ENCODE measurements at places on chromosomes 16 and 17. TPM values are rescaled to one million over a fixed set of nuclear protein-coding genes. Genes with fewer than 3 reads are reported as not detected.
A peak's percentile ranks its signal among the peaks of the same experiment; 100 is the strongest.

CCL16 gene
- total RNA-seq, result not detected

- DNase-seq, result no peak
These were observed 85.1 kb downstream of the RGS9 start for GRCh38 chr17:65222214-65222738.

DNA sequence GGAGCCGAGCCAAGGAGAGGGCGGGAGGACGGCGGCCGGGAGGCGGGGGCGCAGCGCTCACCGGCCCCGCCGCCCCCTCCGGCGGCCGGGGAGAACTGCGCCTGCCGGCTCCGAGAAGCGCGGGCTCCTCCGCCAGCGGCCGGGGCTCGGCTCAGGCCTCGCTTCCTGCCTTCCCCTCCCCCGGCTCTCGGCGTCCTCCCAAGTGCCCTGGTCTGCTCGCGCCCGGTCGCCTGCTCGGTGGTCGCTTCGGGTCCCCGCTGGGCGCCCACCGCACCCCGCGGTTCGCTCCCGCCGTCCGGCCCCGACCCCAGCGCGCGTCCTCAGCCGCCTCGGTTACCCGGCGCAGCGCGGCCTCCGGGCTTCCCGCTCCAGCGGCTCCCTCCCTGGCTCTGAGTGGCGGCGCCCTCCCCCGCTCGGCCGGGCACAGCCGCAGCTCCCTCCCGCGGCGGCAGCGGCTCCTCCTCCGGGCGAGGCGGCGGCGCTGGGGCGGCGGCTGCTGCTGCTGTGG lies 313 bp downstream of the UBTF start:
- DNase-seq, result peak; percentile 74

DNA sequence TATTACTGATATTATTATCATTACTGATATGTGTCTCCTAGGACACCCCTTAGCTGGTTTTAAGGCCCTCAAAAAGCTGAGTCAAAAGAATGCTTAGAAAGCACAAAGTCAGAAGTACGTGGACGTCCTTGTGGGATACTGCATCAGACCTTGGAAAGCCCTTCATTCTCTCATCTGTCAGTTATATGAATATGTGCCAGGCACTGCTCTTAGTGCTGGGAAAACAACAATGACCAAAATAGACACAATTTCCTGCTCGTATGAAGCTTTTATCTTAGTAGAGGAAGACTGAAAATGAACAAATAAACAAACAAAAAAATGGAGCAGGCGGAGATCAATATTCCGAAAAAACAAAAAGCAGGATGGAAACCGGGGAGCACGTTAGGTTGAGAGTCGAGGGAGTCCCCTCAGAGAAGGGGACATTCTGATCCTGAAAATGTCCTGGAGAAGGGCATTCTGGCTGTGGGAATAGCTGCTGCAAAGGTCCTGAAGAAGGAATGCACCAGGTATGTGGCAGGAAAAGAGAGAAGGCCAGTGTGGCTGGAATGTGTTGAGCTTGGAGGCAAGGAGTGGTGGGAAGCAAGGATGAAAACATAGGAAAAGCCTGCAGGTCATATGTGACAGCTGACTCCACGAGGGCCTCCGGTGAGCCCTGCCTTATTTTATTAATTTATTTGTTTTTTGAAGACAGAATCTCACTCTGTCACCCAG lies 15.5 kb upstream of the TMEM94 start:
- no peak for DNase-seq

DNA sequence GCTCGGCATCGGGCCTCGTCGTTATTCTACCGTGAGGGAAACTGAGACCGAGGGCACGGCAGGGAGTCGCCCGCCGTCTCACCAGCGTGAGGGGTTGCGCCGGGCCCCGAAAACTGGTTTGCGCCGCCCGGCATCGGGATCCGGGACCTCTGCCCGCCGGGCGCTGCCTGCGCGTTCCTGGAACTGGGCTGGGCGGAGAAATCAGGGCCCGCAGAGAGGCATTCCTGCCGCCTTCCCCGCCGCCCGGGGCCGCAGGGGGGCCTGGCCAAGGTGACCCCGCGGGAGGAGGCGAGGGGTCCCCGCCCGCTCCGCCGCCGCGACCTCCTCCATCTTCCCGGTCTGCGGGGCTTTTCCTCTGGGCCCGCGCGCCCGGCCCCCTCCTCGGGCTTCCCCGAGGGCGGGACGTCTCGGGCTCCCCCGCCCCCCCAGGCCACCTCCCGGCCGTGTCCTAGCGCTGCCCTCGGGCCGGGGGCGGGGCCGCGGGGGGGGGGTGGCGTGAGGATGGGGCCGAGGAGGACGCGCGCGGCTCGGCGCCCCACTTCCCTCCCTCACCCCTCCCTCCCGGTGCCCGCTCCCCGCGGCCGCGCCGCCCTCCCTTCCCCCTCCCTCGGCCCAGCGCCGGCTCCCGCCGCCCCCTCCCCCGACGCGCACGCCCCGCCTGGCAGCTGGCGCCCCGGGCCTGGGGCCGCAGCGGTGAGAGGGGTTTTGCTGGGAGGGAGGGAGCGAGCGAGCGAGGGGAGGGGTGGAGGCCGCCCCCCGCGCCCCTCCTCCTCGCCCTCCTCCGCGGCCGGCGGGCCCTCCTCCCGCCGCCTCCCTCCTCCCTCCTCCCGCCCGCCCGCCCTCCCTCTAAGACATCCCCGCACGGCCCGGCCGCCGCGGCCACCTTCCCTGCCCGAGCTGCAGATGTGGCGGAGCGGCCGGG lies at the start of gene GLIS2:
GLIS2 (plus strand) TSS at position 882 of the 922 bp plus-strand sequence. CDS start 16,214 bp downstream, outside the sequence.
- DNase-seq, result peak; percentile 80

- DNase-seq, result no peak
These were observed 103.7 kb downstream of the RAP1GAP2 start for GRCh38 chr17:2899906-2900305.

GRCh38 chr16:9370061-9370491 lies 278.6 kb downstream of the HAPSTR1 start:
- no peak for DNase-seq

All from uterus (tissue), 4 donors.